Gastroesophageal sphincter (tissue), 4 donors: ENCODE measurements at places on chromosomes 4 and X. TPM values are rescaled to one million over a fixed set of nuclear protein-coding genes. Genes with fewer than 3 reads are reported as not detected.
A peak's percentile ranks its signal among the peaks of the same experiment; 100 is the strongest.

Gene SCD5
- total RNA-seq: 20.8 TPM

Gene ZBTB33
- 8.1 TPM for total RNA-seq

Gene NSUN7
- 2.1 TPM for total RNA-seq

Gene PHEX
- total RNA-seq: 0.54 TPM

Gene ADH7
- total RNA-seq: 1.2 TPM

DNA sequence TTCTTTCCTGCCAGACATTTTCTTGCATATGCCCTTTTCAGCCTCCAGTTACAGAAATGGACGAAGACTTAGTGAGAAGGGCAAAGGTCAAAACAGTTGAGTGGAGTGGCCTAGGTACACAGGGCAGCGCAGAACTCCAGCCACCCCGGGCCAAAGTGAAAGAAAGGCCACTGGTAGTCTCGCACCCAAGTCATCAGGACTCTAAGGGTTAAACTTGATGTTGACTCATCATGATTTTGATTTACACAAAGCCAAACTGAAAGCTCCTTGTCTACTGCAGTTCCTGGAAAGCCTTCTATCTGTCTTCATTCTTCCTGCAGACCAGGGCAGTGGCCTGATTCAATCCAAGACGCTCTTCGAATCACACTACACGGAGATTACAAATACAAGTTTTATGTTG is 2.6 kb upstream of the IL13RA1 start:
- ATAC-seq: no peak
- H3K27me3 ChIP-seq: no peaks in the 10 kb centered on the region
- H3K4me1 ChIP-seq: no peaks in the 10 kb centered on the region
- H3K36me3 ChIP-seq: no peaks in the 10 kb centered on the region

DNA sequence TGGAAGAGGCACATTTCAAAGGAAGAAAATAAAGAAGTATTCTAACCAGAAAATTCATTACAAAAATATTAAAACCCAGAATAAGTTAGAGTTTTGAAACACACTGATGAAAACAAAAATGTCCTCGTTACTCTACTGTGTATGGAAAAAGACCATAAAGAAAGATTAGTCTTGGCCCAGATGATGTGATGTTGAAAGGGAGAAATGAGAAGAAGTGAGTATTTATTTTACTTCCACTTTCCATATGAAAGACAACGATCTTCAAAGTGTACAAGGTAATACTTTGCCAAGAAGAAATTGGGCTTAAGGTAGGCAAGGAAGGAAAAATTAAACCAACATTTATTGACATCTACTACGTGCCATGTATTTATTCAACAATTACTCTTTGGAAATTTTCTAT is 48.6 kb upstream of the EMCN start:
- H3K4me1 ChIP-seq: no peaks in the 10 kb centered on the region
- no peaks in the 10 kb centered on the region for H3K36me3 ChIP-seq
- no peak overlapping the region for H3K27ac ChIP-seq

- no peaks in the 10 kb centered on the region for H3K36me3 ChIP-seq
- ATAC-seq: no peak
- no peaks in the 10 kb centered on the region for H3K4me1 ChIP-seq
- no peaks in the 10 kb centered on the region for H3K27me3 ChIP-seq
- H3K4me3 ChIP-seq: no peak overlapping the region
- H3K27ac ChIP-seq: no peak overlapping the region
These were observed 144.5 kb downstream of the GC start for GRCh38 chr4:71639380-71639779.

GRCh38 chrX:122913134-122913533 is 270.9 kb upstream of the GRIA3 start:
- no peak overlapping the region for H3K27ac ChIP-seq
- H3K4me3 ChIP-seq: no peak overlapping the region
- H3K4me1 ChIP-seq: no peaks in the 10 kb centered on the region
- H3K36me3 ChIP-seq: no peaks in the 10 kb centered on the region

- no peak overlapping the region for H3K27ac ChIP-seq
- no peaks in the 10 kb centered on the region for H3K36me3 ChIP-seq
- no peaks in the 10 kb centered on the region for H3K27me3 ChIP-seq
- no peaks in the 10 kb centered on the region for H3K4me1 ChIP-seq
- no peak overlapping the region for H3K4me3 ChIP-seq
These were observed 48.2 kb downstream of the RBM47 start for GRCh38 chr4:40581254-40582140.

- H3K36me3 ChIP-seq: no peaks in the 10 kb centered on the region
- no peaks in the 10 kb centered on the region for H3K4me1 ChIP-seq
- no peak overlapping the region for H3K4me3 ChIP-seq
- ATAC-seq: no peak
These were observed 98.0 kb downstream of the SH3KBP1 start for GRCh38 chrX:19789376-19789775.

GRCh38 chr4:128076464-128076863 is 15.4 kb downstream of the LARP1B start:
- no peaks in the 10 kb centered on the region for H3K4me1 ChIP-seq
- ATAC-seq: no peak
- peaks cover 60% of the 10 kb centered on the region for H3K36me3 ChIP-seq
- no peaks in the 10 kb centered on the region for H3K27me3 ChIP-seq
- no peak overlapping the region for H3K27ac ChIP-seq

DNA sequence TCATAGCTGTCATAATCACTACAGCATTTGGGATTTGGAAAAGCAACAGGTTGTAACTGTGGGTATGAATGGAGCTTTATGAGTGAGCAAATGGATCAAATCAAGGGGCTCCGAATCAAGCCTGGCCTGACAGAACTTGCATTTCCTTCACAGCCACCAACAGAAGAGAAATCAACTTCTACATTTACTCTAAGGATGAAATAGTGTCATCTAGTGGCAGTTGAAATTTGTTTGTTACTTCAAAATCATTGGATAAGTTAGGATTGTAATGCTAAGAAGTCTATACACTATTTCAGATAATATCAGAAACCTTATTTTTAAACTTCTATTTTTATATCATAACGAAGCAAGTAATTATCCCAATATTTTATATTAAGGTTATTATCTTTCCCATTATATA is 10.7 kb upstream of the WDR17 start:
- no peaks in the 10 kb centered on the region for H3K36me3 ChIP-seq
- no peaks in the 10 kb centered on the region for H3K27me3 ChIP-seq
- H3K4me3 ChIP-seq: no peak overlapping the region
- H3K4me1 ChIP-seq: no peaks in the 10 kb centered on the region
- no peak overlapping the region for H3K27ac ChIP-seq

- no peak overlapping the region for H3K4me3 ChIP-seq
- no peaks in the 10 kb centered on the region for H3K36me3 ChIP-seq
- no peak for ATAC-seq
- H3K27me3 ChIP-seq: no peaks in the 10 kb centered on the region
- no peaks in the 10 kb centered on the region for H3K4me1 ChIP-seq
These were observed 850.4 kb upstream of the AADAT start for GRCh38 chr4:170940043-170940724.

- no peak for ATAC-seq
- no peaks in the 10 kb centered on the region for H3K27me3 ChIP-seq
- H3K27ac ChIP-seq: no peak overlapping the region
- peaks cover 19% of the 10 kb centered on the region for H3K36me3 ChIP-seq
These were observed 37.5 kb upstream of the NKRF start for GRCh38 chrX:119643696-119644095.

GRCh38 chrX:56233100-56233499 is 944 bp downstream of the KLF8 start:
- peak; percentile 28 for ATAC-seq
- peak overlapping the region; percentile 86 for H3K27ac ChIP-seq
- H3K4me1 ChIP-seq: no peaks in the 10 kb centered on the region
- H3K36me3 ChIP-seq: no peaks in the 10 kb centered on the region

DNA sequence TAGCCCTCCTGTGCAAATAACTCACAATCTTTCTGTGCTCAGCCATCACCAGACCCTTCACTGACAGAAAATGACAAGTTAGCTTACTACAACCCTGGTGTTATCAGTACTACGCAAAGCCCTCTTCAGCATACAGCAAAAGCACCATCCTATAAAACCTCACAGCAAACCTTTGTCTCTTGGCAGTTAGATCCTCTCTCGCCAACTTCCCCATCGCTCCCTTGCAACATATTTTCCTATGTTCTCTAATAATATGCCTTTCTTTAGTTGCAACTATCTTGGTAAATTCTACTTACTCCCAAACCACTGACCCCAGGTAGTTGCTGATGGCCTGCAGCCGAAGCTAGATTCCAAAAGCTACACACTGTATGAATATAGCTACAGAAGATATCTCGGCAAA is 856.9 kb upstream of the FRG1 start:
- no peak for ATAC-seq
- no peak overlapping the region for H3K4me3 ChIP-seq

GRCh38 chr4:5572114-5572513 is 136.2 kb downstream of the EVC2 start:
- no peaks in the 10 kb centered on the region for H3K27me3 ChIP-seq
- peaks cover 89% of the 10 kb centered on the region for H3K36me3 ChIP-seq
- H3K4me3 ChIP-seq: no peak overlapping the region
- no peak for ATAC-seq
- no peaks in the 10 kb centered on the region for H3K4me1 ChIP-seq

DNA sequence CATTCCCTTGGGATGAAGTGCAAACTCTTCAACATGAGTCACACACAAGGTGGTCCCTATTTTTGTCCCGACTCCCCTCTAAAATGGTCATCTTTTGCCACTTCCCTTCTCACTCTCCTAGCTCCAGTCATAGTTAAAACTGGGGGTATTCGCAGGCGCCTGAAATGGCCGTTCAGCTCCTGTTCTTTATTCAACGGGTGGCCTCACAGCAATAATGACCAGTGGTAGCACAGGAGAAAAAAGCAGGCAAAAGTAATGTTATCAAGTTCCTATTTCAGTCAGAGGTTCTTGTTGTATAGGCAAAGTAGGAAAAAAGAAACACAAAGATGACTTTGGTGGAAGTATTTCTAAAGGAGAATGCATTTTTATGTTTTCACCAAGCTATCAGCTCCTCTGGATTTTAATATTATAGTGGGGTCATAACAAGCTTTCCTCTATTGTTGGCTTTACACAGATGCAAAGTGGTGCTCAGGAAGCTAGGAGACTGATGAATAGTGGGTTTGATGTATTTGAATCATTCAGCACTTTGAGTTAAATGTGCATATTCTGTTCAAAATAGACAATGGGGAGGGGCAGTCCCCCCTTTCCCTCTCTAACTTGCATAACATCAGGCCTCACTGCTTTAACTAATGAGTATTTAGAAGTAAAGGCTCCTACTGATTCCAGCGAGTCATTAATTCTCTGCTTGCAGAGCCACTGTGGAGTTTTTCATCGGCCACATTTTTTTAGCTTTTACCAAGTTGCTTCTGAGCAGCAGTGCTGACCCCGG is 171.2 kb upstream of the NDP start:
- H3K36me3 ChIP-seq: no peaks in the 10 kb centered on the region
- ATAC-seq: no peak
- H3K4me1 ChIP-seq: no peaks in the 10 kb centered on the region
- H3K4me3 ChIP-seq: no peak overlapping the region
- no peak overlapping the region for H3K27ac ChIP-seq

DNA sequence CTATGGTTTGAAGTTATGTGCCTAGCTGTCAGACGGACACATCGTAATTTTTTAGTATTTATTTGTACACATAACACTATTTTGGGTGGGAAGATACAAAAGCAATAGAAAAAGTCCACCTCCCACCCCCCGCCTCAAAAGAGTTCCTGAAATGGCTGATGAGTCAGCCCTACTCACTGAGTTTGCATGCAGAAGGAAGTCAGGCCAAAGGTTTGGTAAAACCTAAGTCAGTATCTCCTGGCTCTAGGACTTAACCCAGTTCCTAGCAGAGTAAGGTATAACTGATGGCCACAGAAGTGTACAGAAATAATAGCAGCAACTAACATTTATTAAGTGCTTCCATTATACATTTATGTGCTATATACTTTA is 2.9 kb upstream of the KLHL2 start:
- no peak overlapping the region for H3K4me3 ChIP-seq
- no peaks in the 10 kb centered on the region for H3K27me3 ChIP-seq
- no peak for ATAC-seq
- no peaks in the 10 kb centered on the region for H3K36me3 ChIP-seq
- no peak overlapping the region for H3K27ac ChIP-seq

DNA sequence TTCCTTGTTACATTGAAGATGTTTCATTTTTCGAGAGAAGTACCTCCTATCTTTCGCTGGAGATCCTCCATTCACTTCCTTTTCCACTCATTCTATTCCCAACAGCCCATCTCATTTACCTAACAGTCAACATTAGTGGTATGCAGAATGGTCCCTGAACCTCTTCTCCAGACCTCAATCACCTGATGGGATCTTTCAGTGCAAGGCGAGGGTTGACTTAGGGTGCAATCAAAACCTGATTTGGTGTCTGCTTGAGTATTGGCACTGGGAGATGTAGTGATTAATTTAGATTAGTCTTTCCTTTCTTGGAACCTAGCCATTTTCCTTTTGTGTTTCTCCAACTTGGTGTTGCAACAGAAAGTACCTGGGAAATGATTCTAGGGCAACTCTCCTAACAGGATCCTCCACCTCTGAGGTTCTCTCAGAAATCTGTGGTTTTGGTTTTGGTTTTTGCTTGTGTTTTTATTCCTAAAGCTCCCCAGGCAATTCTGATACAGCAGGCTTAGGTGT is 18.4 kb downstream of the DDX3X start:
- no peaks in the 10 kb centered on the region for H3K36me3 ChIP-seq
- no peaks in the 10 kb centered on the region for H3K27me3 ChIP-seq
- H3K4me1 ChIP-seq: no peaks in the 10 kb centered on the region

- ATAC-seq: no peak
- H3K36me3 ChIP-seq: peaks cover 10% of the 10 kb centered on the region
- H3K27ac ChIP-seq: no peak overlapping the region
These were observed 19.3 kb downstream of the ZFX start for GRCh38 chrX:24168807-24169206.

GRCh38 chr4:123826896-123827295 is 430.3 kb downstream of the SPRY1 start:
- H3K27ac ChIP-seq: no peak overlapping the region
- no peaks in the 10 kb centered on the region for H3K27me3 ChIP-seq
- ATAC-seq: no peak
- H3K36me3 ChIP-seq: no peaks in the 10 kb centered on the region

GRCh38 chrX:3787856-3788255 is 74.4 kb upstream of the PRKX start:
- no peak for ATAC-seq
- H3K36me3 ChIP-seq: no peaks in the 10 kb centered on the region
- peaks cover 8% of the 10 kb centered on the region for H3K27me3 ChIP-seq

GRCh38 chr4:93334003-93334402 is 494.6 kb upstream of the ATOH1 start:
- no peak overlapping the region for H3K4me3 ChIP-seq
- ATAC-seq: no peak
- no peaks in the 10 kb centered on the region for H3K4me1 ChIP-seq
- H3K27ac ChIP-seq: no peak overlapping the region
- H3K36me3 ChIP-seq: no peaks in the 10 kb centered on the region

DNA sequence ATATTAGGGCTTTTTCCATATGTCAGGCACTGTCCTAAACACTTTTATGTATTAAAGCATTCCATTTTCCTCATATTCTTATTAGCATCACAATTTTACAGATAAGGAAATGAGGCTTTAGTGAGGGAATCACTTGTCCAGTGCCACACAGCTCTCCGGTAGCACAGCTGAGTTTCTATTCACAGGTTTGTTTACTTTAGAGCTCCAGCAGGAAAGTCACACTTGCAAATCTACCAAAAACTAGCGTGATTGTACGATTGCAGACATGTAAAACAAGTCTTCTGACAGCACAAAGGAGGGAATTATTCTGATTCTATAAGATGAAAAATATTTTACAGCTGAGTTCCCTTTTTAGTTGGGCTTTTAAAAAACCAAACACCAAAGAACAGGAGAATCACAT is 472.1 kb downstream of the TMA16 start:
- no peak for ATAC-seq
- H3K36me3 ChIP-seq: no peaks in the 10 kb centered on the region
- peaks cover 6% of the 10 kb centered on the region for H3K27me3 ChIP-seq
- H3K4me1 ChIP-seq: no peaks in the 10 kb centered on the region
